ENCODE measurements at places on chromosomes 5 and 9.

- no peak for DNase-seq
These were observed 19.8 kb upstream of the ITGA1 start for GRCh38 chr5:52767766-52768480.

DNA sequence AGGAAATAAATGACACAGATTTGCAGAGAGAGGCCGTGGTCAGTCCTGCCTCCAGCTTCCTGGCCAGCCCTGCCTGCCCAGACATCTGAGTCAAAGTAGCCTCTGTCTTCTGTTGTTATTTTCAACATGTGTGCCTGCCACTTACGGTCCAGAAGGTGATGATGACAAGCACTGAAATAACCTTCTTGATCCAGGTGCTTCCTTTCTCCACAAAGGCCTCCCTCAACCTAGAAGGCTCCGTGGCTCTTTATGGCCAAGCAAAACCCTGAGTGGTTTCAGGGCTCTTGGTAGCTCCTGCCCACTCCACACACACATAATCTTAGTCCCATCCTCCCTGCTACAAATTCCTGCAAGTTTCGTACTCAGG, 34.1 kb upstream of the SLC6A19 start:
- no peak for DNase-seq

GRCh38 chr5:82909771-82910170, 167.4 kb downstream of the TMEM167A start:
- no peak for DNase-seq

- DNase-seq = no peak
These were observed 17.4 kb downstream of the DNAJA1 start for GRCh38 chr9:33042473-33042872.

DNA sequence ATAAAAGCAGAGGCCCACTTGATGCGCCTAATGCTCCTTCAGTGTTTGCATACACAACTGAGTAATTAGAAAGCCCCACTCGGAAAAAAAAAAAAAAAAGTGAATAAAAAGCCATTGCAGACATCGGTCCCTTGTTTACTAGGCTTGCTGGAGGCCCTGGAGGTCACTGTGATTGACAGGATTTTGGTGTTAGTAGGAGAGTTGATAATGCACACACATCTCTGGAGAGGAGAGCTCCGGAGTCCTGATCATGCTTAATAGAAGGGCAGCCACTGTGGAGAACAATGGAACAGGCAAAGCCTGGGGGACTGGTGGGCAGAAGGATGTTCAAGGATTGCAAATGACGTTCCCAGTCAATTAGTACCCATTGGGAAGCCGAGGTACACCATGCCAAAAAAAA, 152.5 kb downstream of the EFNA5 start:
- DNase-seq = no peak

DNA sequence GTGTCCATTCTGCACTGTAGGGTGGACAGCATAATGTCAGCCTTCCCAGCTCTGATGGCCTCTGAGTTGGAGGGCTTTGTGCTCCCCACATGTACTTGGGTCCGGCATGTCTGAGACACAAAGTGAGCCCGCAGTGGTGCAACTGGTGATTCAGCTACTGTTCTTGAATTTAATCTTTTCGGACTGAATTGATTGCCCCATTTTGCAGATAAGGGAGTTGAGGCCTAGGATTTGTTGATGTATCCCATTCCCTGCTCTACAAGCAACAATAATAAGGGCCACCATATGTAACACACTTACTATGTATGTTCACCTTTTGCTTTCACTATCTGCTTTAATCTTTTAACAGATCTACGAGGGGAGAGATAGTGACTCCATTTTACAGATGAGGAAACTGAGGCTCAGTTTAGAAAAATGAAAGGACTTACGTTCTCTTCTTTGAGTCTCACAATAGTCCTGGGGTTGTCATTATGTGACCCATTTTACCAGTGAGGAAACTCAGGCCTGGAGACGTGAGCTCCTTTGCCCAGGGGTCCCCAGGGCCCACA, 4.5 kb downstream of the GSN start:
- no peak for DNase-seq

- DNase-seq = no peak
These were observed 78.5 kb upstream of the PIP5K1B start for GRCh38 chr9:68626526-68626925.

DNA sequence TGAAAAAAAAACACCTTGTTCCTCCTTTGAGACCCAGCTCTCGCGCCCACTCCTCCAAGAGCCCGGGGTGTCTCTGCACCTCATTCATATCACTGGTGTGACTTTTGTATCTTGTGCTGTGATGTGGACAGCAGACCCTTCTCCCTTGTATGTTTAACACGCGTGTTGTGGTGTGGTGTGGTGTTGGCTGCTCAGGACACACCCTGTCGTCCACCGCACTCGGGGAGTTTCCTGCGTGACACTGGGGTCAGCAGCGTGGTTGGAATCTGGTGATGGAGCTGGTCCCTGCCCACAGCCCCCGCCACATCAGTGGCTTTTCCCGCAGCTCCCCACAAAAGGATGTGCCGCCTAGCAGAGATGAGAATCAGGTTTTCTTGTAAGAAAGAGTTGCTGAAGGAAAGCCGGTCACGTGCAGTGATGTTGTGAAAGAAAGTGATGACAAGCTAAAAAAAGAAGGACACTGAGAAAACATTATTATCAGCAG, 61.5 kb downstream of the TENT4A start:
- DNase-seq = no peak

GRCh38 chr5:84623019-84623418, 238.3 kb upstream of the EDIL3 start:
- no peak for DNase-seq

All from activated T-cell treated with anti-CD3 and anti-CD28 coated beads, Interleukin-2, amount 50 U/mL, for 72 hours (primary cell).